Fibroblast of villous mesenchyme (primary cell): ENCODE measurements at places on chromosomes 4 and X.

DNA sequence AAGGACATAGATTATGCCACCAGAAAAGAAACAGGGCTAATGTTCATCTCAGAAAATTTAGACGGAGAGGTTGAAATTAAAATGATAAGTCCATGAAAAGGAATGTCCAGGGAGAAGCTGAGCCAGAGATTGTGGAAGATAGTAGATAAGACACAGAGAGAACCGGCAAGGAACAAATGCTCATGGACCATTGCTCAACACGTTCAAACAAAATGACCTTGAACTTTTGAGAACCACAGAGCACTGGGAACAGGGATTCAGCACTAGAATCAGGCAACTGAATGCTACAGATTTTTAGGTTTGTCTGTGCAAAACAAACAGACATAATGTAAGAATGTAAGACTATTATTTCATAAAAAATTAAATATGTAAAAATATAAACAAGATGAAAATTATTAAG is 206.3 kb downstream of the PDGFC start:
- peak; percentile 73 for DNase-seq

GRCh38 chr4:159169404-159170302 is 66.8 kb downstream of the RAPGEF2 start:
- DNase-seq = no peak

GRCh38 chr4:86091201-86091600 is 268.7 kb downstream of the MAPK10 start:
- DNase-seq = no peak

DNA sequence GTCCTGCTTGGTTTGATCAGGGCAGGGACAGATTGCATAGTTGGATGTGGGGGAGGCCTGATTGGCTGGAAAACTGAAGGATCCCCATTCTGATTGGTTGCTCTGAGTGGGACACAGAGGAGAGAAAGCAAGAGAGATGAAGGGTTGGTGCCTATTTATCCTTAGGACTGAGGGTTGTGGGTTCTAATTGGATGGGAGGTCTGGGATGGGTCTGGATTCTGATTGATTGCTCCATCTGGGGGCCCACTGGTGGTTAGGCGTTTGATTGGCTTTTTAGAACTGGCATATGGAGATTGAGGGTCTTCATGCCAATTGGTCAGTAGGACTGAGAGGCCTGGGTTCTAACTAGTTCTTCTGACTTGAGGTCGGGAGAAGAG is 644 bp upstream of the EBP start:
- DNase-seq = no peak

DNA sequence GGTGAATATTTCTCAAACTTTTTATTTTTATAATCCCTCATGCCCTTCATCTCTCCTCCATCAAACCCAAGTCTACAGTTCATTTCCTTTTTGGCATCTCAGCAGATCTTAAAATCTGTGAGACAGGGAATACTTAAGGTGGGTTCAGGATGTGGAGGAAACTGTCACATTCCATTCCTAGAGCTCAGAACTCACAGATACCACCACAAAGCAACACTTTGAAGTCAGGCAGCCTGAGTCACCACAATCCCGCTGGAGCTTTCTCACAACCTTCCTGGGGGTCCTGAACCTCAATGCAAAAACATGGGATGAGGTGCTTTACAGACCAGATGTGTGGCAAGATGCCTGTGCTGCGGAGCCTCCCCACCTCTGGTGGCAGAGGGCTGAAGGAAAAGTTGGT is 63.2 kb downstream of the HHIP start:
- DNase-seq = peak; percentile 28

DNA sequence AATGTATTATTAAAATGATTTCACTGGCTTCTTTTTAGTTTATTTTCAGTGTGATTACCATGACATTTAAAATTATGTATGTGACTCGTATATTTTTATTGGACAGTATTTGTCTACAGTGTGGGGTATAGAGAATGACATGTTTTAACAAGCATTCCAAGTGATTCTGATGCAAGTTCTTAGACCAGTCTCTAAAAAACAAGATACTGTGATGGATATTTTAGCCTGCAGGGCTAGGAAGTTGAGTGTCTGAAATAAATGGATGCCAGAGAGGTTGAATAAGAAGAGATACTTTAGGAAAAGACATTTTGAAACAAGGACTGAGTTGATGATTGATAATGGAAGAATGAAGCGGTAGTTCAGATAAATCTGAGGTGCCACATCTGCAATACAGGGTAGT is 3.5 kb upstream of the MAD2L1 start:
- peak; percentile 25 for DNase-seq

DNA sequence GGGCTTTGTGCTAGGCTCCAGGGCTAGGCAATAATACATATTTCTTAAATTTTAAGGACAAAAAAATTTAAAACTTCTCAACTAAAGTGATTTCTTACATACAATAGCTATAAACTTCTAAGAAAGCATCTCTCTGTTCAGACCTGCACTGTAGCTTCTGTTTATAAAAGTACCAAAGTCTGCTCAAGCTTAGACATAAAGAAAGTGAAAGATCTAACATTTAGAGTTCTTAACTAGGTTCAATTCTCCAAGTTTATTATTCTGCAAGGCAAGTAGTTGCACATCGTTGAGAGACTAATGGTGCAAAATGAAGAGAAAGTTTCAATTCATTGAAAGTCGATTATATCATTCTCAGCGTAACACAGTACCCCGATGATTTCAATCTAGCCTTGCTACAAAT is 857.4 kb upstream of the HTR2C start:
- DNase-seq = no peak

DNA sequence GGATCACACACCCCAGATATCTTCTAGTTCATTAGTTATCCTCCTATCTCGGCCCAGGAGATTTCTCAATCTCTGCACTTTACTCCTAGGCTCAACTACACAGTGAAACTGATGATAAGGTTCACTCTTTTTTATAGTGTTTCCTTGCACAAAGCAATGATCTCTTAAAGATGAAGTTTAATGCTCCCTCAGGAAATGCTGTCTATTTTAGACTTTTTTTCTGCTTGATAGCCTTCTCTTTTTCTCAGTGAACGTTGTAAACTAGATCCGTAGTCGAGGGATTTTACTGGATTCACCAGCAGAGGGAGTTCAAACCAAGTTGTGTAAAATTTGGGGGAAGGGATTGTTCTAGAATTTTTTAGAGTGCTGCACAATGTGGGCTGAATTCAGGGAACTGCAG is 269.6 kb downstream of the GBA3 start:
- peak; percentile 5 for DNase-seq

- peak; percentile 21 for DNase-seq
These were observed 215.0 kb downstream of the SCFD2 start for GRCh38 chr4:53150631-53151488.

GRCh38 chrX:67546496-67547423 is 2.9 kb downstream of the AR start:
- no peak for DNase-seq

GRCh38 chr4:11424000-11424399 is 4.7 kb downstream of the HS3ST1 start:
- DNase-seq = peak; percentile 22

DNA sequence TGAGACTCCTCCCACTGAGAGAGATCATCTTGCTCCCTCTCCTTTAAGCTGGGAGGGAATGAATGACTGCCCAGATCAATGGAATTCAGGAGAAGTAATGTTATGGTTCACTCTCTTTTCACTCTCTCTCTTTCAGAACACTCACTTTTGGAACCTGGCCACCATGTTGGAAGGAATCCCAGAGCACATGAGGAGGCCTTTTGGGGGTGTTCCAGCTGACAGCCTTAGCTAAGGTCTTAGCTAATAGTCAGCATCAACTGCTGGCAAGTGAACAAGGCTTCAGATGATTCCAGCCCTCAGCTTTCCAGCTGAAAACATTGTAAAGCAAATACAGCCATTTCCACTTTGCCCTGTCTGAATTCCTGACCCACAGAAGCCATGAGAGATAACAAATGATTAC is 124.0 kb upstream of the CLNK start:
- DNase-seq = peak; percentile 5

DNA sequence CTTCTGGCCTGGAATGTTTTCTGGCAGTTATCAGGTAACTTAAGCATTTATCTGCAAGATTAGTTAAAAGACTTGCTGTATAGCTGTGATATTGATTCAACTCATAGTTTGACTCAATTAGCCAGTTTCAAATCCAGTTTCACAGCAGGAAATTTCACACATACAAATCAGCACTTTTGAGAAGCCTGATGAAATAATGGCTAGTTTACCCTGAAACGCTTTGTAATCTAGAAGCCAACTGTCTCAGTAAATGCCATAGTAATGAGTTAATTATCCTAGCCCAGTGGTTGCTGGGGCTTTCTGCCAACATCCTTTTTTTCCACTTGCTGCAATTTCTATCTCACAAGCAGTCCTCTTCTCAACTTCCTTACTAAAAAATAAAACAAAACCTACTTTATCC is 53.1 kb downstream of the ARHGEF38 start:
- peak; percentile 35 for DNase-seq

DNA sequence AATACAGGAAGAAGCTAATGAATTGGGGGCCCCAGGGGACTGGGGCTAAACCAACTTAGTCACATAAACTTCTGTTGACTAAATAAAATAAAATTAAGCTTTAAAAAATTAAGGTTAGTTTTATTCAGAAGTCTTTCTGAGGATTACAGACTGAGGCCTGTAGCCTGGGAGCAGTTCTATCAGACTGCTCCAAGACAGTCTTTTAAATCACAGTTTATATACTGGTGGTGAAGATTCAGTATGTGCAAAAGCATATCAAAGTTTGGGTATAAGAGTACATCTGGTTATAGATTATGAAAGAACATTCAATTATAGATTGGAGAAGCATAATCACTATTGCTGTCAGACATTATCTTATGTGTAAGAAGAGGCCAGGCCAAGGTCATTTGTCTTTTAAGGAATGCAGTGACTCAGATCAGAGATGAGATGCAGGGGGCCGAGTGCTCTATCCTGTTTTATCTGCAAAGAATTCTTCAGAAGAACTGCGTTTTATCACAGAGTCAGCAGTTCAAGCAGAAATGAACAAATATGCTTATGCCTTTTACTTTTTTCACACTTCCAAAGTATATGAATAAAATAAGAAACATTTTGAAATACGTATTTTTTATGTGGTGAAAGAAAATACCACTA is 109.4 kb downstream of the PDHA2 start:
- no peak for DNase-seq

DNA sequence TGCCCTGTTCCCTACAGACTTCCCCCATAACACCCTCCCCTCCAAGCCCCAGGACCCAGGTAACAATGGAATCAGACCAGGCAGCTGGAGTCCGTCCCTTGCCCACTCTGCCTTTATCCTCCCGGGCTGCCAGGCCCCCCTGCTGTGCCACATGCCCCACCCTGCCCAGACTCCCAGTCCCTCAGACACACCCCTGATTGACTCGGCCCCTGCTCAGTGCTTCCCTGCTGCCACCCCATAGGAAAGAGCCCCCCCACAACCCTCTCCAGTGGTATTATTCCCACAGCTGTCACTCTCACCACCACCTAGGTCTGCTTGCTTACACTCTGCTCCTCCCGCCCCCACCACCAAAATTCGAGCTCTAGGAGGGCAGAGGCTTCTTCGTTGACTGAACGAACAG is 4.7 kb upstream of the NAA10 start:
- DNase-seq = no peak

GRCh38 chr4:165190591-165191347 is 16.6 kb upstream of the KLHL2 start:
- no peak for DNase-seq

GRCh38 chr4:114396808-114397207 is 201.8 kb upstream of the UGT8 start:
- DNase-seq = no peak

GRCh38 chrX:53265771-53266574 is 15.4 kb downstream of the IQSEC2 start:
- peak; percentile 72 for DNase-seq

GRCh38 chr4:36332023-36332781 is 50.8 kb downstream of the DTHD1 start:
- DNase-seq = no peak

DNA sequence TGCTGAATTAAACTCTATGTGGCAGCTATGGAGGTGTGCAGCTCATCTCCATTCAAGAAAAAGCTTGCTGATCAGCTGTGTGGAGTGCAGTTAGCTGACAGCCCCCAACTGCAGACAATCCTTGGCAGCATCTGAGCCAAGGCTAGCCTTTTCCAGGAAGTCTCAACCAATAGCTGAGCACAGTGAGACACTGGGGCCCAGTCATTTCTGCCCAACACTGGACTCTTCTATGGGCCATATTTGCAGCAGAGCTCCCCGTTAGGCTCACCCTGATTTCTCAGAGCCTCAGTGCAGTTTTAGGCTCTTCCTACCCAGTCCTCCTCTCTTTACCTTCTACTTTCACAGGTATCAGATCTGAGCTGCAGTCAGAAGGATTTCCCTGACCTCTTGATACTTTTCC is 12.9 kb downstream of the DDX53 start:
- DNase-seq = no peak

DNA sequence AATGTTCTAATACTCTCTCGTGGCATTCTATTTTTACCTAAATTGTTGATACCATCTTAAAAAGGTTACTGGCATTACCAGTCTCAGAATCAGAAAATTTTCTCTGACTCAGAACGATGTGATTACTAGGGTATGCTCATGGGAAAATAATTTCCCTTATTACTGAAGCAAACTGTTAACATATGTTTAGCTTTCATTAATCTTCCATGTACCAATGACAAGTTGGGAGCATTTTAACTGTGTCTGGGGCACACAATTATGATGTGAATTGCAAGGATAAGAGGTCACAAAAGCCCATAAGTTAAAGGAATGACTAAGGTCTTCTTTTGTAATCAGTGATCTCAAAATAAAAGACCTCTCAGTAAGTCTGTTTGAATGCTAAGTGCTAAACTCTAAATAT is 1254.6 kb downstream of the PCDH18 start:
- DNase-seq = no peak

DNA sequence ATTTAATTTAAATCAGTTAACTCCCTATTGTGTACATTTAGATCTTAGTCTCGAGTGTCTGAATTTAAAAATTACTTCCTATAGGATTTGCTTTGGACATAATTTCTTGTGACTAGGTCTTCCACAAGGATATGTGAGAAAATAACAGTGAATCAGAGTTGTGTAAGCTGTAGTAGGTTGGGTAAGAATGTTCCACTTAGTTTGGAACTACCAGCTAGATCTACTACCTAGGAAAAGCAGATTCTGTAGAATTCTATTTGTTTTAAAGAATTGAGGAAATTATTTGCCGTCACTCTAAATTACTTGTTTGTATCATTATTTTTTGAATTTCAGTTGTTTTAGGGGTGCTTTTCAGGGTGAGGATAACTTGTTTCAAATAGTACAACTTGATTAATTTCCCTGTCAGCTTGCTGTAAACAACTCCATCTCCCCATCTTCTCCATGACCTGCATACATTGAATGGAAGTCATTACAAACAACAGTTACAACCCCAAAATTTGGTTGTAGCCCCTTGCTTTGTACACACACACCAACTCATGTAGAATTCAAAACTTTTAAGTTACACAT is 1.3 kb downstream of the MTHFD2L start:
- DNase-seq = peak; percentile 59

- DNase-seq = peak; percentile 55
These were observed at the start of gene TMLHE for GRCh38 chrX:155612312-155613224. Gene TMLHE (minus strand): TSS chrX:155612952. CDS start chrX:155545276, 67,676 bp downstream.

DNA sequence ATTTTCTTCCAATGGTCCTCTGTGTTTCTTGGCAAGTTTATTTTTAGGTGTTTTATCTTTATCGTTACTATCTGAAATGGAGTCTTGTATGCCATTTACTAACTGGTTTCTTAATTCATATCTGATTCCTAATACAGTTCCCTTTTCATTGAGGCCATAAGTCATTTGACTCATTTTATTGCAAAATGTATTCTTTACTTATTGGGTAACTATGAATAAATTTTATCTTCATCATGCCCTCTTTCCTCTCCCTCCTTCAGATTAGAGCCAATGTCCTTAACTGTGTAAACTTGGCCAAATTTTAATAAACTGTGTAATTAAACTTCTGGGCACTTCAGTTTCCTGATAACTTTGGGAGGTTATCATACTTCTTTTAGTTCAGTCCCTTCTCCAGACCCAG is 19.3 kb upstream of the MSMO1 start:
- DNase-seq = no peak
